NCI-H345 (cell line): ENCODE measurements at places on chromosomes 5 and 9.

GRCh38 chr9:81312346-81312745, 377.0 kb downstream of the TLE1 start:
- no peak for DNase-seq

GRCh38 chr9:8857068-8857925, 1057.7 kb upstream of the DMAC1 start:
- DNase-seq = peak; percentile 28

DNA sequence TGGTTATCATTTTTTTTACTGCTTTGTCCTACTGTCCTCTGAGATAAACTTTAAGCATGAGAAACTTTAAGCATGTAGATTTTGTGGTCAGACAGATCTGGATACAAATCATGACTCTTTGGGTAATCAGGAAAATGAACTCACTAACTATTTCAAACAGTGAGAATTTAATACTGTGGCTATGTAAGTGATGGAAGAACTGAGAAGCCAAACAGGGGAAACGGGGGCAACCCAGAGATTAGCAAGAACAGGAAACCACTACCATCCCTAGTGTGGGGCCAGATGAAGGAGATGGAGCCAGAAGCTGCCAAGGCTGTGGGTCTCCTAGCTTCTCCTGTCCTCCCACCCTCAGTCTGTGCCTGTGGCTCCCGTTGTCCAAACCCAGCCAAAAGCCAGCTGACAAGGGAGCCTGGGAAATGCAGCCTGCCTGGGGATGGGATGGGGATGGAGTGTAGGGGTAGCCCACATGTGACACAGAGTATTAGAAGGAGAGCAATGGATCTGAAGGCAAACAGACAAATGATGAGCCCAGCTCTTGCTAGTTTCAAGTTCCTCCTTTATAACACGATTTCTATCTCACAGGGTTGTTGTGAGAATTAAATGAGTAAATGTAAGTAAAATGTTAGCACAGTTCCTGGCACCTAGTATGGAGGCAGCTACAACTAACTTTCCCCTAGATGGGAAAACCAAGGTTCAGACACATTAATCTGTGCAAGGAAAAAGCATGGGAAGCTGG, 27.7 kb upstream of the CDC23 start:
- no peak for DNase-seq

DNA sequence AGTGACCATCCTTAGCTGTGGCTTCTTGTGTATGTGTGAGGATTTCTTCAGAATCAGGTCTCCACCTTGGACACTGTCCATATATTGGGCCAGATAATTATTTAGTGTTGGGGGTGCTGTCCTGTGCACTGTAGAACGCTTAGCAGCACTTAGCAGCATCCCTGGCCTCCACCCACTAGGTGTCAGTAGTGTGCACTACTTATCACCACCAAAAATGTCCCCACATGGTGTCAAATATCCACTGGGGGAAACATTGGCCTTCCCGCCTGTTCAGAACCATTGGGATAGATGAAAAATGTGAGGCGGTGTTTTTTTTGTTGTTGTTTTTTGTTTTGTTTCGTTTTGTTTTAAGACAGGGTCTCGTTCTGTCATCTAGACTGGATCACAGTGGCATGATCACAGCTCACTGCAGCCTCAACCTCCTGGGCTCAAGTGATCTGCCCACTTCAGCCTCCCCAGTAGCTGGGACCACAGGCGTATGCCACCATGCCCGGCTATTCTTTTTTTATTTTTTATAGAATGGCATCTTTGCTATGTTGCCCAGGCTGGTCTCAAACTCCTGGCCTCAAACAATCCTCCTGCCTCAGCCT, 67.7 kb downstream of the TENT4A start:
- DNase-seq = no peak

DNA sequence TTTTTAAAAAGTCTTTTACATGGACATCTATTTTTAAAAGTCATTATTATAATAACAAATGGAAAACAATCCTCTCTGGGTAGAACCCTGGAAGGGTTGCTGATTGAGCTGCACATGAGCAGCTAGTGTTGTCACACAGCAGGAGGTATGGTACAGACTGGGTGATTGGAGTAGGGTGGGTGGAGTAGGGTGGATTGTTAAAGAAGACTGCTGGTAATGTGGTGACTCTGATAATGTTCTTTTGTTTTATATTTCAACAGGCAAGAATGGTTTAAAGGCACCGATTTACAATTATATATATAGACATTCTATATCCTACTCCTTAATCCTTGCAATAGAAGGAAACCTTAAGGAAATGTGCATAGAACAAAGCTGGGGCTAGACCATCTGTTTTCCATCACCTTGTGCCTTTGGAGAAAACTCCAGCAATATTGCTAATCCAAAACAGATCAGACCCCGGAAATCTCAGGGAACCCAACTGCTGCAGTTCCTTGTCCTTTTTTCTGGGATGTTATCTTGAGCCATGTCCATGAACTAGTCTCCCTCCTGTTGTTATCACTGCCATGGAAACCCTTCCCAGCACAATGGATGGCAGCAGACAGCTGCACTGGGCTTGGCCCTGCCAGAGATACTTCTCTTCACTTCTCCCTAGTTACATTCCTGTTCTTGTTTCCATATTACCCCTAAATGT, 129.7 kb downstream of the YIPF5 start:
- peak; percentile 23 for DNase-seq

- no peak for DNase-seq
These were observed 371.7 kb upstream of the IRX2 start for GRCh38 chr5:3122985-3123762.

- no peak for DNase-seq
These were observed 94.2 kb downstream of the DPYSL3 start for GRCh38 chr5:147415651-147416050.

DNA sequence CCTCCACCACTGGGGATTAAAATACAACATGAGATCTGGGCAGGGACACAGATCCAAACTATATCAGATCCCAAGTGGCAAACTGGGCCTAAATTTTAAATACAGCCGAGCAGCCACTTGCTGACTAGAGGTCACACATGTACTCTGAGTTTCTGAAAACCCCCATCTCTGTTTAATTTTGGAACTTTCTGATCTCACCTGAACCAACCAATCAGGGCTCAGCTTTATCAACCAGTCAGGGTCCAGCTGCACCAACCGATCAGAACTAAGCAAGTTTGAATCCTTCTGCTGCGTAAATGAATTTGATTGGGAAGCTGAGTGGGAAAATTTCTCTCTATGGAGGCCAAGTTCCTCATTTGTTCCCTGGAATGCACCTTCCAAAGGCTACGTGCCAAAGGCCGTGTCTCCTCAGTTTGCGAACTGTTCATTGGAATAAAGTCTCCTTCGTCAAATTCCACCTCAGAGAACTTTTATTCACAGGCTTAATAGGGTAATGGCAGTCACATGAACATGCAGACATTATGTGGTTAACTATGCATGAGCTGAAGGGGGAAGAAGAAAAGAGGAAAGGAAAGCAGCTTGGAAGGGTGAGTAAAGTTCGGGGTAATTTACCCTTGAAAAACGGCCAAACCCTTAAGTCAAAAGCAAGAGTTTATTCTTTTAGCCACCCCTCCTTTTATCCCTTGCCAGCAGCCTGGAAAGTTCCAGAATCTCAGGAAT, 3.7 kb downstream of the CD180 start:
- no peak for DNase-seq

- no peak for DNase-seq
These were observed 24.4 kb downstream of the LMNB1 start for GRCh38 chr5:126801174-126801991.

- no peak for DNase-seq
These were observed 29.4 kb downstream of the ECPAS start for GRCh38 chr9:111454751-111455150.

DNA sequence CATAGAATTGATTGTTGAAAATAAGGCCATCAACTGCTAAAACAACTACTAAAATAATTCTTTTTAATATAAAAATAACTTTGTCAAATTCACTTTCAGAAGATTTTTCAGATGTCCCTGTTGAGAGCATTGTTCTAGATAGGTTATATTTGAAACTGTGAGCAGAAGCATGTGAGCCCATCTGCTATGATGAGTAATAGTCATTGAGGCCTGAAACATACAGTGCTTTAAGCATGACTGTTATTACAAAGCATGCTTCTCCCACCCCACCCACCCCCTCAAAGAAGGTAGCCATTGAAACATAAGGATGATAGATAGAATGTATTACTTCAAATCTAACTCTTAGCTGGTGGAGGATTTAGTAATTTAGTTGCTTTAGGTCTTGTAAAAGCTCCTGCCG, 86.0 kb downstream of the UHRF2 start:
- DNase-seq = no peak

GRCh38 chr5:107502676-107503060, 168.1 kb downstream of the EFNA5 start:
- peak; percentile 76 for DNase-seq

DNA sequence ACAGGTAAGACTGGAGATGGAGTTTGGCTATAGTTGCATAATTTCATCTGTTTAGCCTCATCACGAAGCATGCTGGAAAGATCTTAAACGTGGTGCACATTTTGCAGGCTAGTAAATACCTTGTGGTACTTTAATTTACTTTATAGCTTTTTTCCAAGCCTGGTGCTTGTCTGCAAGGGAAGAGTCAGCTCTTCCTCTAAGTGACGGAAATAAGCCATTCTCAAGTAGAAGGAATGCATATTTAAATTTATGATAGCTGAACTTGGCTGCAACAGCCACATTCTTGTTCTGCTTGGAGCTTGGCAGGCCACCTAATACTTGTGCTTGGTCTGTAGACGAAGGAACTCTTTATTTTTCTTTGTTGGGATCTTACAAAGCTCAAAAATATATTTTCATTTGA, 188.0 kb upstream of the PIK3R1 start:
- DNase-seq = no peak

GRCh38 chr5:151870820-151871219, 53.8 kb downstream of the GLRA1 start:
- DNase-seq = no peak

DNA sequence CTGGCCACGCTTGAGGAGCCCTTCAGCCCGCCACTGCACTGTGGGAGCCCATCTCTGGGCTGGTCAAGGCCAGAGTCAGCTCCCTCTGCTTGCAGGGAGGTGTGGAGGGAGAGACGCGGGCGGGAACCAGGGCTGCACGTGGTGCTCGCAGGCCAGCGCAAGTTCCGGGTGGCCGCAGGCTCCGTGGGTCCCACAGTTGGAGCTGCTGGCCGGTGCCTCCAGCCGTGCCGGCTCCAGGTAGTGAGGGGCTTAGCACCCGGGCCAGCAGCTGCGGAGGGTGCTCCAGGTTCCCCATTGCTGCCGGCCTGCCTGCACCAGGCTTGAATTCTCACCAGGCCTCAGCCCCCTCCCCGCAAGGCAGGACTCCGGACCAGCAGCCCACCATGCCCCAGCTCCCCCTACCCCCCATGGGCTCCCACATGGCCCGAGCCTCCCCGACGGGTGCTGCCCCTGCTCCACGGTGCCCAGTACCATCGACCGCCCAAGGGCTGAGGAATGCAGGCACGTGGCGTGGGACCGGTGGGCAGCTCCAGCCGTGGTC, 192.8 kb upstream of the IZUMO3 start:
- no peak for DNase-seq

DNA sequence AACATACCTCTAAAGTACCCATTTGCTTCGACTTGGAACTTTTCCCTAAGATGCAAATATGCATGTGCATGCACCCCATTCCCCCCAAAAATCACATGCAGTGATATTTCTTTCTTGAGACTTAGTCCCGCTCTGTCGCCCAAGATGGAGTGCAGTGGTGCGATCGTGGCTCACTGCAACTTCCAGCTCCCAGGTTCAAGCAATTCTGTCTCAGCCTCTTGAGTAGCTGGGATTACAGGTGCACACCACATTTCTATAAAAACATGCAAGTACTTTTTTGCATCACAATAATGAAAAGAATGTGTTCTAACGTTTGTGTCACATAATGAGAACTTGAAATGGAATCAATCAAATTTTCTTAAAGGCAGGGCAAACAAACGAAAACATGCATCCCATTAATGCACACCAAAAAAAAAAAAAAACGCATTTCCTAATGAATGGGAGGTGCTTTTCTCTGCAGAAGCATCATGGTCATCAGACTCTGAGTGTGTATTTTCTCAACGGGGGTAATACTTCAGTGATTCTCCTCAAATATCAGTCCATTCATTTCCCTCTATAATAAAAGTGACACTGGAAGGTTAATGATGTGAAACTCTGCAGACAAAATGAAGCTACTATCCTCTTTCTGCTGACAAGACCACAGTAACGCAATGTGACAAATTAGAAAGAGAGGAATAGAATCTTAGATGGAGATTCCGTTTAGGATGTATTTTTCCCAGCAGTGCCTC, 389.4 kb downstream of the CTNND2 start:
- no peak for DNase-seq

- no peak for DNase-seq
These were observed 486.3 kb upstream of the ZNF462 start for GRCh38 chr9:106376689-106377088.

DNA sequence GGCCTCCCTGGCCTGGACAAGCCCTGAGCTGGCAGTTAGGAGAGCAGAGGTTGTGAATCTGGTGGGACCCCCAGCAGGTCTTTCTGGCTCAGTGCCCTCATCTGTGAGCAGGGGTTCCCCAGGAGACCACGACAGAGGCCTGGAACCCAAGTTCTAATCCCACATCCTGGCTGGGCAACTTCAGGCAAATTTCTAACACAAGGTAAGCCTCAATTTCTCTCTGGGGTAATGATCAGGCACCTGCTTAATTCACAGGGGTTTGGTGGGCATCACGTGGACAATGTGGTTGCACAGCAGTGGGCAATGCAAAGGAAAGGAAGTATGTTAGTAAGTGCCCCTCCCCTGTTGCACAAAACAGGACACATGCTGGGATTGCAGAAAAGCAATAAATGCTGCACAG, 1.9 kb upstream of the KCNIP1 start:
- DNase-seq = no peak

GRCh38 chr9:110309681-110310080, 28.0 kb downstream of the TXNDC8 start:
- no peak for DNase-seq

DNA sequence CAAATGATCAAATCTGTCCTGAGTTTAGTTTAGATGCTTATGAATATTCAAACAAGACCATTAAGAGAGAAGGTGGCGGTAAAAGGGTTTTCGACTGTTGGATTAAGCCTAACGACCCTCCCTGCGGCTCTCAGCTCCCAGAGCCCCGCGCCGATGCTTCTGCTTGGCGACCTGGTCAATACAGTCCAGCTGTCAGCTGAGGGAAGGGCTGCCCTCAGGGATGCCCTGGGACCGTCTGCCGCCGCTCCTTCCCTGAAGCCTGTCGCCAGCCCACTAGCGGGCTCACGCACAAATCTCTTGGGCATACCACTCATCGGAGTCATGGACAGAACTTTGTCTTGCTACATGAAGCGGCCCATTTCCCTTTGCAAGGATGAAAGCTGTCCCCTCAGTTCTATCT, 136.6 kb upstream of the RAPGEF1 start:
- no peak for DNase-seq

GRCh38 chr9:108672475-108673190, 183.2 kb downstream of the ACTL7B start:
- no peak for DNase-seq

GRCh38 chr5:35302544-35302943, 72.3 kb upstream of the PRLR start:
- no peak for DNase-seq
